ENCODE measurements at places on chromosomes 1 and 21. TPM values are rescaled to one million over a fixed set of nuclear protein-coding genes. Genes with fewer than 3 reads are reported as not detected.

The RSBN1 gene
- total RNA-seq = 23.6 TPM

The FOXD3 gene
- total RNA-seq = not detected

The ST6GALNAC5 gene
- total RNA-seq = 4.8 TPM

The NOL9 gene
- 11.7 TPM for total RNA-seq

The NCF2 gene
- not detected for total RNA-seq

The ST6GALNAC3 gene
- 0.12 TPM for total RNA-seq

The VCAM1 gene
- 6.6 TPM for total RNA-seq

The SFN gene
- 2.3 TPM for total RNA-seq

The VHLL gene
- total RNA-seq = 0.23 TPM

The TENT5C gene
- 2.2 TPM for total RNA-seq

The CELA2B gene
- total RNA-seq = not detected

The TNN gene
- not detected for total RNA-seq

The ERG gene
- 1.7 TPM for total RNA-seq

The CFAP141 gene
- total RNA-seq = not detected

The COL24A1 gene
- total RNA-seq = 0.12 TPM

The CTSK gene
- total RNA-seq = 38.4 TPM

The MNDA gene
- total RNA-seq = not detected

The S100A9 gene
- not detected for total RNA-seq

The TGFB2 gene
- total RNA-seq = 85.8 TPM

The PPIAL4G gene
- under 0.01 TPM for total RNA-seq

The RPL5 gene
- total RNA-seq = 1,667 TPM

The TGFBR3 gene
- total RNA-seq = 83.2 TPM

The ELAPOR1 gene
- 0.23 TPM for total RNA-seq

Data from smooth muscle cell of the coronary artery (primary cell).